Thymus (tissue), 14 donors: ENCODE measurements at places on chromosomes 12 and 14.

DNA sequence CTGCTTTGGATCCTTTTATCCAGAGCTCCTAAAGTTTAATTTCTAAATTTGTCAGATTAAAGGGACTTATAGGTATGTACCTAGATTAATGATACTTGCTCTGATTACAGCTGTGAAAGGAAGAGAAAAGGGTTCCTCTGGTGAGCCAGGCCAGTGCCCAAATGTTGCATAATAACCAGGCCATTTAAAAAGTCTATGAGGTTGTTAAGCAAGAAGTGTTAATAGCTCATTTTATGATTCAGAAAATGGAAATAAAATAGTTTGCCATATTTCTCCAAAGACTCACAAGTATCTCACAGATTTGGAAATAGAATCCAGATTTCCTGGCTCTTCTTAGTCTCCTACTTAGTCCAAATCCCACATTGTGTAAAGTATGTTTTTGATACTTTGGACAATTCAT, 67.6 kb downstream of the SLC38A6 start:
- H3K4me1 ChIP-seq: no peaks in the 10 kb centered on the region
- H3K27ac ChIP-seq: no peak overlapping the region
- no peaks in the 10 kb centered on the region for H3K27me3 ChIP-seq
- no peaks in the 10 kb centered on the region for H3K36me3 ChIP-seq
- H3K4me3 ChIP-seq: no peak overlapping the region

DNA sequence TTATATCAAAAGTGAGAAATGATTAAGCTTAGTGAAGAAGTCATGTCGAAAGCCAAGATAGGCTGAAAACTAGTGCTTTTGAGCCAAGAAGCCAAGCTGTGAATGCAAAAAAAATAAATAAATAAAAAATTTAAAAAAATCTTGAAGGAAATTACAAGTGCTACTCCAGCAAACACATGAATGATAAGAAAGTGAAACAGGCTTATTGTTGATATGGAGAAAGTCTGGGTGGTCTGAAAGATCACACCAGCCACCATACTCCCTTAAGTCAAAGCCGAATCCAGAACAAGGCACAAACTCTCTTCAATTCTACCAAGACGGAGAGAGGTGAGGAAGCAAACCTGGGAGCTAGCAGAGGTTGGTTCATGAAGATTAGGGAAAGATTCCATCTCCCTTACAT, 49.7 kb downstream of the MED13L start:
- H3K4me1 ChIP-seq: no peaks in the 10 kb centered on the region
- no peak overlapping the region for H3K27ac ChIP-seq
- no peak overlapping the region for H3K4me3 ChIP-seq
- H3K27me3 ChIP-seq: no peaks in the 10 kb centered on the region
- no peak for DNase-seq

DNA sequence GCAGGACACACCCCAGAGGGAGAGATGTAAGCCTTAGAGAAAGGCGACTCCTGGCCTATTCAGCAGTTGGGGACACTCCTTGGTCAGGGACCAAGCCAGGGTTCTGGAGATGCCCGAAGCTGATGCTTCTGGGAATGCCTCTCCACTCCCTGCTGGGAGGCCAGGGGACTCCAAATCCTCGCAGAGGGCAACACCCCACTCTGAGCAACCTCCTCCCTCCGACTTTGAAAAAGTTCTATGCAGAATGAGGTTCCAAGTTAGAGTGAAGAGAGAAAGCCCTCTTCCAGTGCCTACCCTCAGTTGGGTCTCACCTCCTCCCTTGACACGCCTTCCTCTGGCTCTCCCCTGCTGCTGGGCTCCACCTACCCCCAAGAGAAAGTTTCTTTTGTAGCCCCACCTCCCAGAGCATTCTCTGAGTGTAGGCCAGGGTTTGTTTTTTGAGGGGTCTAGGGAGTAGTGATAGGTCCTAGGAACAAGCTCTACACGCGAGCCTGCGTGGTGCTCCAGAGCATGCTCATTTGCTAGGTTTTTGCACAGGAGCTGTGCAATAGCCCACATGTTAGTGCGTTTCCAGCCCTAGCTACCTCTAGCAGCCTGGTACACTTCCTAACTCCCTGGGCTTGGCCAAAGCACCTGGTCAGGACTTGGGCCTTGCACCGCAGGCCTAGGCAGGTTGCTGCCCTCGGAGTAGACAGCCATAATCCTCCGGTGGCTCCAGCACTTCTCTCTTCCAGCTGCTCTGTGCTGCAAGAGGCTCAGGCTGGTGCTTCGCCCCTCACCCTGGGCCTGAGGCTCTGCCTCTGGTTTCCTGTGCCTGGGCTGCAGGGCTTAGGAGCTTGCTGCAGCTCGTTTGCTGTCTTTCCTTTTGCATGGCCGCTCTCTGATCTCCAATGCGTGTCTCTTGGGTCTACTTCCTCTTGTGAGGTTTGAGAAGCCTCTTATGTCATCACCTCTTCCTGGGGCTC, 590 bp upstream of the CEBPE start:
- peak overlapping the region; percentile 15 for H3K4me3 ChIP-seq
- H3K36me3 ChIP-seq: no peaks in the 10 kb centered on the region
- peak overlapping the region; percentile 94 for H3K27ac ChIP-seq
- H3K4me1 ChIP-seq: peaks cover 38% of the 10 kb centered on the region
- peak; percentile 56 for DNase-seq
- peaks cover 3% of the 10 kb centered on the region for H3K27me3 ChIP-seq

GRCh38 chr12:114673169-114673833, 10.7 kb downstream of the TBX3 start:
- peaks cover 80% of the 10 kb centered on the region for H3K27me3 ChIP-seq
- no peak overlapping the region for H3K4me3 ChIP-seq
- no peaks in the 10 kb centered on the region for H3K36me3 ChIP-seq
- H3K4me1 ChIP-seq: no peaks in the 10 kb centered on the region
- no peak overlapping the region for H3K27ac ChIP-seq
- DNase-seq: no peak

DNA sequence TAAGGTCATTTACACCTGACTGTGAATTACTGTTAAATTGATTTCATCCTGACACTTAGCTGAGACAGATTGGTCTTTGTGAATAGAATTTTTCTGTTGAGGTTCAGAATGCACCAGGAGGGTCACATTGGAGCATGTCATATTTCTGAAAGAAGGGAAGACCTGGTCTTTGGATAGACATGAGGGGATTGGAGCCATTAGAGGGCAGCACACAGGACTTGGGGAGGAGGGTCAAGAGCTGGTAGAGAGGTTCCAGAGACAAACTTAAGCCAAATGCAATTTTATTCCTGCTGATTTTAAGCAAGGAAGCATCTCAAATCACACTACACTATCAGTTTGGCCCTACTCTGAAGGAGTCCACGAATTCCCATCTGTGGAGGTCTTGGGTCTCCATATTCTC, 41.1 kb downstream of the GUCY2C start:
- H3K4me1 ChIP-seq: no peaks in the 10 kb centered on the region
- H3K27me3 ChIP-seq: no peaks in the 10 kb centered on the region
- H3K4me3 ChIP-seq: no peak overlapping the region
- DNase-seq: no peak
- H3K27ac ChIP-seq: no peak overlapping the region
- H3K36me3 ChIP-seq: no peaks in the 10 kb centered on the region

DNA sequence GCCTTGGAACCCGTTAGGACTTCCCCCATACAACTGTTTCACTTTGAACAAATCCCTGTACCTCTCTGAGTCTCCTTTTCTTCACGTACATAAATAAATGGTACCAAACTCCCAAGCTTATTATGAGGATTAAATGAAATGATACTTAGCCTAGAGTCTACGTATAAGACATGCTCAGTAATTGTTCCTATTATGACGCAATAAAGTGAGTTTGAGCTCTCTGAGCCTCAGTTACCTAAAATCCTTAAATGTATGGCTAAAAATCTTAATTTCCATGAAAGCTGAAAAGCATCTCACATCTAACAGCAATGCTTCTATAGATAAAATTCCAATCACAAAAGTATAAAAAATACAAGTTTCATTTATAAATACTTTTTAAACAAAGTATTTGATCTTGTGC, 117.9 kb upstream of the TMEM233 start:
- H3K27ac ChIP-seq: no peak overlapping the region
- no peaks in the 10 kb centered on the region for H3K27me3 ChIP-seq
- no peaks in the 10 kb centered on the region for H3K4me1 ChIP-seq

DNA sequence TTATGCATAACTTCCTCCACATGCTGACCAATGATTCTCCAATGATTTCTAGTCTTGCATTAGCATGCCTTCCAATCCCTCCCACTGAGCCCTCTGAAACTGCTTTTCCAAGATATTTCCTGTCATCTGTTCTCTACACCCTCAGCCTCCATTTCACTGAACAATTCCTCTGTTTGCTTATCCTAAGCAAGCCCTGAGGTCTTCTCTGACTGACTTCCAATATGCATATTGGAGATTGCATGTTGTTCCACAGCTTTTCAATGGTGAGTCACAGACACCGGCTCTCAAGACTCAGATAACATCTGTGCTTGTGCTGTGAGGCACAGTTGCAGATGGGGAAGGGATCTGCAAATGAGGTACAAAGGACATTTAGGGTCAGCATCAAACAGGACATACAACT, 141.0 kb downstream of the SLC16A7 start:
- no peak for DNase-seq
- H3K36me3 ChIP-seq: peaks cover 4% of the 10 kb centered on the region
- H3K4me1 ChIP-seq: no peaks in the 10 kb centered on the region
- no peak overlapping the region for H3K27ac ChIP-seq

DNA sequence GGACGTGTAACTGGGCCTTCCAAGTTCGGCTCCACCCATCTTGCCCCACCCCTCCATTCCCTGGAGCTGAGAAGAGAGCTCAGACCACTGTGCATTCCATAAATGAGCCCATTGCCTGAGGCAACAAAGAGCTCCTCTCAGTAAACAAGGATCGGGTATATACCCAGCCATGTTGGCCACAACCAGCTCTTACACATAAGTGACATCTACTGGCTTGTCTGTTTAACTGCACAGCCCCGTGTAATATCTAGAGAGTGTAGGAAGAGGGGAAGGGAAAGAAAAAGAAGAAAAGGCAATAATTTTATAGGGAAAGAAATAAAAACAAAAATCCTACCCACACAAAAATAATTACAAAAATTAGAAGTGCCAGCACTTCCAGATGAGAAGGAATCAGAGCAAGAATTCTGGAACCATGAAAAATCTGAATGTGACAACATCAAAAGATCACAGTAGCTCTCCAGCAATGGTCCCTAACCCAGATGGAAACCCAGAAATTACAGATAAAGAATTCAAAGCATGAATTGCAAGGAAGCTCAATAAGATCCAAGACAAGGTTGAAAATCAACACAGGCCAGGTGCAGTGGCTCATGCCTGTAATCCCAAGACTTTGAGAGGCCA, 308.1 kb downstream of the RPAP3 start:
- H3K27me3 ChIP-seq: no peaks in the 10 kb centered on the region
- H3K27ac ChIP-seq: peak overlapping the region; percentile 20
- H3K4me1 ChIP-seq: no peaks in the 10 kb centered on the region

- H3K27ac ChIP-seq: no peak overlapping the region
- no peak for DNase-seq
- no peak overlapping the region for H3K4me3 ChIP-seq
- H3K4me1 ChIP-seq: peaks cover 21% of the 10 kb centered on the region
Observed at GRCh38 chr14:89215114-89215513, 201.9 kb downstream of the FOXN3 start.
